HFFc6 (cell line): ENCODE measurements at places on chromosomes 4 and X. TPM values are rescaled to one million over a fixed set of nuclear protein-coding genes. Genes with fewer than 3 reads are reported as not detected.

DNA sequence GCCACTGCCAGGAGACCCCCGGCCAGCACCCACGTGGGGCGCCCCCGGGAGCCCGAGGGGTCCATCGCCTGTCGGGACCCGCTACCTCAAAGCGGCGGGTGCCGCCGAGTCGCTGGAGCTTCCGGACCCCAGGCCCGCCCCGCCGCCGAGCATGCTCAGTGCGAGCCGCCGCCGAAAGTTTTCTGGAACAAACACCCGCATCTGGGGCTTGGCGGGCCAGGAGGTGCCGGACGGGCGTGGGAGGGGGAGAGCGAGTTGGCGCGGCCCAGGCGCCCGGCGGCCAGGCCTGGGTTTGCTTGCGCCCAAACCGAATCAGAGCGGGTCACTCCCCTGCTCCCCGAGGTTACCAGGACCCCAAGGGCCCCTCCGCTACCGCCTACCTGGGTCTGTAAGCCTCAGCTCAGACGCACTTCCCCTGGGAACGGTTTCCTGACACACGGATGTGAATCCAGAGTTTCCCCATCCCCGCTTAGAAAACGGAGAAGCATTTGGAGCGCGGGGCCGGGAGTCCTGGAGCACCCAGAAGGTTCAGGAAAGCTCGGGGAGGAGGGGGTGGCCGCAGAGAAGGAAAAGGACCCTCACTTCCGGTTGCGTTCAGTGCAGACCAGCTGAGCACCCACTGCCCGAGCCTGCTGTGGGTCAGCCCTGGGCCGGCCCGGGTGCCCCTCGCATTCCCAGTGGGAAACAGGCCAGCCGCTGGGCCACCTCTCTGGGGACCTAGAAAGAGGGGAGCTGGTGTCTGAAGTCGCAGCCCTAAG, at the start of gene EVC2:
Gene EVC2, minus strand, starts transcription at position 111 of the 758 bp plus-strand sequence. Its CDS starts 46 bp downstream, at position 65.
- DNase-seq, result no peak

DNA sequence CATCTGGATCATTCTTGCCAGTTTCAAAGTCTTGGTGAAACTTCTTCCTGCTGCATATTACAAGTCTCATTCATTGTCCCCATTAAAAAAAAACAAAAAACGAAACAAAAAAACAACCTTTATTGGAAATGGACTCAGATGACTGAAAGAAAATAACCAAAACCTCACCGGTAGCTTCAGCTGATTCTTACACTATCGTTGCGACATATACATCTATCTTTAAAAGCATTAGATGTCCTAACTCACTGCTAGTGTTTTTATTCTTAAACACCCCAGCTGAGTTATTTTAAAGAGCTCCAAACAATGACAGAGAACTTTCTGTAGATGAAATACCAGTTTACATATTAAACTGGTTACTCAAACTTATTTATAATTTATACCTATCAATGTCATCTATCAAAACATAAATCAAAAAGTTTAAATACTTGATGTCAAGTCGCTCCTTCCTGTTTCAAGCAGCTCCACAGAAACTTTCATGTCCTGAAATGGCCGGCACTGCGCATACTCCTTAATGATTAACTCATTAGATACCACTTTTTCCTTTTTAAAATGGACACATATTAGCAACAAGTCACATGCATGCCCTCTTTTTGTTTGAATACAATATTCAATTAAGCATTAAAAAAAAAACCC, 87.2 kb downstream of the HPRT1 start:
- peak; percentile 14 for DNase-seq

SPANXD gene
- total RNA-seq, result 2.7 TPM in 1 of 3 replicates, not detected in the others

DNA sequence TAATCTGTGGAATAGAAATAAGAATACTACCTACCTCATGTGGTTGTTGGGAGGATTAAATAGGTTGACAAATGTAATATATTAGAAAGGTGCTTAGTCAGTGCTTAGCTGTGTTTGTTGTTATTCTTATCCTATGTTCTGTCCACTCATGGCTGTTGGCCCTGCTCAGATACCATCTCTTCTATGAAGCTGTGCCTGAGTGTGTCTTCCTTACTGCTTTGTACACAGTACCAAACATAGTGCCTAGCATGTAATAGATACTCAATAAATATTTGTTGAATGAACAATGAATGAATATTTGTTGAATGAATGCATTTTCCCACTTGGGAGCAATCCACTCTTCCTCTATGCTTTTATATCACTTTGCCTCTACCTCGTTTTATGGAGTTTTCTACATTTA, 57.2 kb downstream of the NHS start:
- DNase-seq, result peak; percentile 1

- no peak for DNase-seq
Measured at GRCh38 chr4:163385466-163385865, 41.8 kb downstream of the NPY5R start.

- DNase-seq, result no peak
Measured at GRCh38 chrX:154476821-154477220, 2.3 kb downstream of the LAGE3 start.

SYNPO2 gene
- 11.6 and 38.8 TPM in 2 replicates for total RNA-seq

GRCh38 chr4:59966758-59967157, 1233.4 kb upstream of the ADGRL3 start:
- DNase-seq, result no peak

- peak; percentile 6 for DNase-seq
Measured at GRCh38 chr4:143260750-143261149, 75.9 kb upstream of the GAB1 start.

GRCh38 chr4:169617306-169617705, 3.1 kb upstream of the CLCN3 start:
- DNase-seq, result no peak

- DNase-seq, result no peak
Measured at GRCh38 chr4:87117732-87118075, 102.7 kb downstream of the KLHL8 start.

DNA sequence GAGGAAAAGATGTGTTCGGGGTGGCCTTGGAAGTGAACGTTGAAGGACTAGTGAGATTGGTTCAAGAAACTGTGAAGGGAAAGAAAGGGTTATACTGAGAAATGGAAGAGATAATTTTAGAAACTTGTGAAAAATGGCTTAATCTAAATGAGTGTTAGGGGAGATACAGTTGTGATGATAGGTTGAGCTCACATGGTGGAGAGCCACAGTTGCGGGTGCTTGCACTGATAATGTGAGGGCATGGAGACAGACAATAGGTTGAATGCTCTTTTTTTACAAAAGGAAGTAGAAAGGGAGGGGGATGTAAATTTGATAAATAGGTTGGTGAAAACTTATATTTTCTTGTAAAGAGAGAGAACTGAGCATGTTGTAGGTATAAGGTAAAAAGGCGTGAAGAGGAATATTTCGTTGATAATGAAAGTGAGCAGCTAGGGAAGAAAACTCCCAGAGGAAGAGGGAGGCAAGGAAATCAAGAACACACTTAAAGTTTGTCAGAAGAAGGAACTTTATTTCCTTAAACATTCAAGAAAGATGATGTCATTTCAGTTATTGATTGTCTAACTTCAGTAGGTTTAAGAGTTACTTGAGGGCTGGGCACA, 8.2 kb downstream of the AREG start:
- no peak for DNase-seq

DNA sequence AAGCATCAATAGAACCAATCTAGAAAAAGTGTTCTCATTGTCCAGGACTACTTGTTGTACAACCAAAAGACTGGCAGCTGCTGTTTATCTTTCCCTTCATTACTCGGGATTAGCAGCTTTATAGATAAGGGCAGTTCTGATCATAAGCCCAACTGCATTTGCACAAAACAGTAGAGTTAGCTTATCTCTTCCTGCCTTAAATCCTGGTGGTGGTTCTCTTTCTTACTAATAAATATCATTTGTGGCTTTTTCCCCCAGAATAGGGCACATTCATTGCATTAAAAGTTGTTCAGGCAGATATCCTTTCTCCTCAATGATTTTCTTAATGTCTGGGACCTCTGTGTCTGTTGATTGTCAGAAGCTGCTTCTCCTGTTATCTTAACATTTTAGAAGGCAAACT, 20.2 kb upstream of the RRAGB start:
- no peak for DNase-seq

DNA sequence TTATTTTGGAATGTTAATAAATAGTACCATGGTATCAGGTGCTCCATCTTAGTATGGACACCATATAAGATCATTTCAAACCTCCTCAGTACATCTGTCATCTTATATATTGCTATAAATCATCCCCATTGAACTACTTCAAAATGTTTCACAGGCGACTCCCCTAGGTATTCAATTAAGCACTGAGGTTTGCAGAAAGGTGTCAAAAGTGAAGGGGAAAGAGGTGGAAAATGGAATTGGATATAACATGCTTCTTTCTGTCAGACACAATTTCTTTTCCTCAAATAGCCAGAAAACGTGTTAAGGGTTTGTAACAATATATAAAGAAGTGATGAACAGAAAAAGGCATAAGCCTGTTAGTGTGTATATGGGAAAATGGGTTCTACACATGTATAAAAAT, 325.5 kb downstream of the GRID2 start:
- no peak for DNase-seq

- DNase-seq, result no peak
Measured at GRCh38 chr4:185535612-185536410, 504 bp upstream of the PDLIM3 start.

DNA sequence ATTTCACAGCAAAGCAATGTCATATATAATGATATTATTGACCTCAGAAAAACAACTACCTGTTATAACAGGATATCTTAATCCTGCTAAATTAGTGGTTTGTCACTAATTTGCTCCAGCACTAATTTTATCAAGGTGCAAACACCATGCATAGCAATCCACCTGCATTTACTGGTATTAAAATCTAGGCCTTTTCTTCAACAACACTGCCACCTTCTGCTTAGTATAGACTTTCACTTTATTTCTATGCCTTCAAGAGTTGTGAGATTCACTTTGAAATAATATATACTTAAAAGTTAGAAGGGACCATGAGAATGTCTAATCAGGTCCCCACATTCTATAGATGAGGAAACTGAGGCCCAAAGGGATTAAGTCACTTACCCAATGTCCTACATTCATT, 82.1 kb upstream of the IQCM start:
- no peak for DNase-seq

CCNA2 gene
- total RNA-seq, result 29.6 and 67.7 TPM in 2 replicates

CPZ gene
- 2.0 to 4.6 TPM (median 4.6 TPM) in 3 replicates for total RNA-seq

DNA sequence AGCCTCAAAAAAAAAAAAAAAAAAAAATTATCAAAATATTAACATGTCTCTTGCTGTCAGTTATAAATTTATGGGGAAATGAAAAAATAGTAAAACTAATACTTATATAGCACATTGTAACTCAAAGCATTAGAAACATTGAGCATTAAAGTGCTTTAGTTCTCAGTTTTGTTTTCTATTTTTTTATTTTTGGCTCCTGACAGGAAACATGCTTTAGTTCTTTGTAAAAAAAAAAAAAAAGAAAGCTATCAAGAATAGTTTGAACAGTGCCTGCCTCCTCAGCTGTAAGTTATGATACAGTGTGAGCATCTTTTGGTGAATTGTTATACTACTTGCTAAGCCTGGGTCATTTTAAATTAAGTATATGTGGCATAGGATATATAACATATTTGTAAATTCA, 5.1 kb upstream of the CENPC start:
- DNase-seq, result no peak

DNA sequence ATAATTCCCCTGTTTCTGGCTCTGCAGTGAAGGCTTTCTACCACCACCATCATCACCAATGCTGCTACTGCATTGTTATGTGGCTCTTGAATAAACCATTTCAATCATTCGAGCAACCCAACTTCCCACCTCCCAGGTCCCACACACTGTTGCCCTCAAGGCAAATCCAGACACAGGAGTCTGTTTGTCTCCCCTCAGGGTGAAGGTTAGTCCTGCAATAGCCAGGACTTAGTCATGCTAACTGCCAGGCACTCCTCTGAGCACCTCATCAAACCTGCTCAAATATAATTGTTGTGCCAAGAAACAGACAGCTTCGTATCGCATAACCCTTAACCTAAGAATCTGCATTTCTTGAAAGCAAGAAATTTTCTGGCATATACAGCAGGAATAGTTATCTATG, 213.2 kb downstream of the KDR start:
- no peak for DNase-seq

GRCh38 chrX:122272011-122272410, 912.1 kb upstream of the GRIA3 start:
- no peak for DNase-seq

DNA sequence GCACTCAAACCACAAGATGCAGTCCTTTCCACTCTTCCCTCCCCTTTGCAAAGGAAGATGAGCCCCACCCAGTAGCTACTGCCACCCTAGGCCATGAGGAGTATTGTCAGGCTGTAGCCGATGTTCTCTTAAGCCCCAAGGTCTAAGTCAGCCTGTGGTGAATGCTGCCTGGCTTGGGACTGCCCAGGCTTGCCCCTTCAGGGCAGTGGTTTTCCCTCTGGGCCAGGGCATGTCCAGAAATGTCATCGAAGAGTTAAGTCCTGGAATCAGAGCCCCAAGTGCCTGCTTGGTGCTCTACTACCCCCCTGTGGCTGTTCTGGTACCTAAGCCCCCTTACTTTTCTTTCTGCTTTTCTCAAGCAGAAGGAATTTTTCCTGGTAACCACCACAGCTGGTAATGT, 11.8 kb upstream of the PGK1 start:
- peak; percentile 41 for DNase-seq

GAGE12J gene
- total RNA-seq, result not detected in 3 replicates

BLTP1 gene
- total RNA-seq, result 30.0 to 35.6 TPM (median 31.4 TPM) in 3 replicates
